HS-5 (cell line): ENCODE measurements at places on chromosomes 7 and 10.
A peak's percentile ranks its signal among the peaks of the same experiment; 100 is the strongest.

DNA sequence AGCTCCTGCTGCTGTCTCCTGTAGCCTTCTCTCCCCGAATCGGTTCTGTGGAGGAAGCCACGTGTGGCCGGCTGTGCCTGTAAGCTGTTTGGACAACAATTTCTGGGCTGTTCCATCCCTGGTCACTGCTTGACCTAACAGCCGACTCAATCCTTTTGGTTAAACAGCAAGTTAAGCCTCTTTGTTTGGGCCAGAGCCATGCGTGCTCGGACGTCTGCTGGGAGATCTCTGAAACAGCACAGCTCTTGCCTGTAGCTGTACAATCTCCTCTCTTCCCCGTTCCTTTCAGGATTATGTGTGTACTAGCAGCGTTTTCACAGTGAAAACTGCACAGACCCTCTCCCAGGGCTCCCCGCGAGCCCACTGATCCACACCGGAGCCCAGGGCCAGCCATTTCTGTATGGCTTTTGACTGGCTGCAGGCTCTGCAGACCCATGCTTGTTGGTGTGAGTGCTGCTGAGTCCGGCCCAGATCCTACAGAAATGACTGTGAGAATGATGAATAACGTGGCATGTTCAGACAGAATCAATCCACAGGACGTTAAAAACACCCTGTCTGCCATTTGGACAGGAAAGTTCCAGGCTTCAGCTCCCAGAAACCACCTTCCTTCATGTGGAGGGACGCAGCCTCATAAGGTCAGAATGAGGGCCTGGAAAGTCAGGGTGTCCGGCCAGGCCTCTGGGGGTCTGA lies 428.6 kb upstream of the ADARB2 start:
- no peak for DNase-seq

DNA sequence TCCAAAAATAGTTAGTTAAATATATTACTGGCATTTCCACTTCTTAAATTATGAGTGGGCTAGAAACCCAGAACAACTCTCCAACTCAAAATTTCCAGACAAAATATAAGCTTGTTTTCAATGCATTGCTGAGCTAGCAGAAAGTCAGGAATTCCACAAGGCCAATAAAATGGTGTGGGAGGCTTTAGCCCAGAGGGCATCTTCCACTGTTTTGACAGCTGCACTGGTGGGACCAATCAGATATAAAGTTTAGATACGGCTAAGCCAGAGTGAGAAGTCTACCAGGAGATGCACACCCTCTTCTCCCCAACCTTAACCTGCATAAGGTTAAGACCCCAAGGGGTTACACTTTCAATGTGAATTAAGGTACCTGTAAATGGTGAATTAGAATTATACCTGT lies 76.6 kb downstream of the AMPH start:
- DNase-seq: no peak

- no peak for DNase-seq
These were observed 230.4 kb downstream of the ACTR3B start for GRCh38 chr7:152989889-152990380.

GRCh38 chr10:69333205-69333604 lies 54.9 kb downstream of the HK1 start:
- no peak for DNase-seq

GRCh38 chr7:155843426-155844018 lies 31.3 kb upstream of the SHH start:
- DNase-seq: no peak

GRCh38 chr10:74967911-74968666 lies 141.7 kb downstream of the KAT6B start:
- no peak for DNase-seq

DNA sequence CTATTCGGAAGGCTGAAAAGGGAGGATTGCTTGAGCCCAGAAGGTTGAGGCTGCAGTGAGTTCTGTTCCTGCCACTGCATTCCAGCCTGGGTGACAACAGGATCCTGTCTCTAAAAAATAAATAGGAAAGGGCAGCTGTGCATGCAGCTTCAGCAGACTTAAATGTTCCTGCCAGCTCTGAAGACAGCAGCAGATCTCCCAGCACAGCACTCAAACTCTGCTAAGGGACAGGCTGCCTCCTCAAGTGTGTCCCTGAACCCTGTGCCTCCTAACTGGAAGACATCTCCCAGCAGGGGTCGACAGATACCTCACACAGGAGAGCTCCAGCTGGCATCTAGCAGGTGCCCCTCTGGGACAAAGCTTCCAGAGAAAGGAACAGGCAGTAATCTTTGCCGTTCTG lies 117.9 kb downstream of the CXCL12 start:
- DNase-seq: no peak

DNA sequence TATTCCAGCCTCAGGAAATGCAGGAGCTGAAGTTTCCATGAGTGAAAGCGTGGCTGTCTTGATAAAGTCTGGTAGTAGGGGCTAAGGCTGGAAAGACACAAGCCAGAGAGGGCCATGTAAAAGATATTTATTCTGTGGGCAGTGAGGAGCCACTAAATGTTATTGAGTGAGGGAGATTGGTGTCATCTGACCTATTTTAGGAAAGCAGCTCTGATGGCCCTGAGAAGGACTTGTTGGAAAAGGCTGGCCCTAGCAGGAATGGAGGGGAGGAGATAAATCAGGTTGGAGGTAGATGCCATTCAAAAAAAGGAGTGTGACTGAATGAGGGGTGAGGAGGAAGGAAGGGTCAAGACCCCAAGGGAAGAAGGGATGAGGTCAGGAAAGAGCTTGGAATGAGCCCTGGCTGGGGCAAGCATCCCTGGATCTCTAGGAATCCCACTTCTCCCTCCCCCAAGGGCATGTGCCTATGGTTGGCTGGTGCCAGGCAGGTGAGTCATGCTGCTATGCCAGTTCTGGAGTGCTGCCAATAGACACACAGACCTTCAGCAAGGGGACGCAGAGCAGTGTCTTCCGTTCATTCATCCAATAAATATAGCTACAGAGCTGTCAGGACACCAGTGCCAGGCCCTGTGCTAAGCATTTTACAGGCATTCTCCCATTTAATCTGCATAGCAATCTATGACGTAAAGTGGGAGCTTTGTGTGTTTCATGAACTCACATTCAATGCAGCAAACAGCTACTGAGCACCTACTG lies 2.0 kb downstream of the ANKRD2 start:
- DNase-seq: peak; percentile 75

- DNase-seq: no peak
These were observed 7.9 kb downstream of the RPA3 start for GRCh38 chr7:7710469-7710868.

- DNase-seq: no peak
These were observed 162.7 kb downstream of the CDCA7L start for GRCh38 chr7:21782996-21783395.

- no peak for DNase-seq
These were observed 80.7 kb downstream of the SLC37A3 start for GRCh38 chr7:140317597-140317996.

DNA sequence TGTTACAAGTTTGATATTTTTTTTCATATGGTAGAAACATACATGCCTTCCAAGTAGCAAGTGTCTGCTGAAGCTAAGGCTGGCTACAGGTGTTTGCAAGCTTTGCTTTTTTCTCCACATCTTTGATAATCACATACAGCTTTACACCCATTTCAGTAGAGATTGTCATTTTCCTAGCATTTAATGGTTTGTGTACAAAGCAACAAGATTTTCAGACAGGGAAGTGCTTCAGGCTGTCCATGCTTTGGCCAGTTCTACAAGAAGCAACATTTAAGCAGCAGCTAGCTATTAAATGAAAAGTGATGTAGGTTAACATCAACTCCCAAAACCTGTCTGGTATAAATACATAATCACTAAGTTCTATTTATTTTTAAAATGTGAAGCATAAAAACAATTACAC lies 2.3 kb downstream of the HDAC9 start:
- no peak for DNase-seq

GRCh38 chr7:105014693-105015389 lies 836 bp downstream of the KMT2E start:
- DNase-seq: no peak

DNA sequence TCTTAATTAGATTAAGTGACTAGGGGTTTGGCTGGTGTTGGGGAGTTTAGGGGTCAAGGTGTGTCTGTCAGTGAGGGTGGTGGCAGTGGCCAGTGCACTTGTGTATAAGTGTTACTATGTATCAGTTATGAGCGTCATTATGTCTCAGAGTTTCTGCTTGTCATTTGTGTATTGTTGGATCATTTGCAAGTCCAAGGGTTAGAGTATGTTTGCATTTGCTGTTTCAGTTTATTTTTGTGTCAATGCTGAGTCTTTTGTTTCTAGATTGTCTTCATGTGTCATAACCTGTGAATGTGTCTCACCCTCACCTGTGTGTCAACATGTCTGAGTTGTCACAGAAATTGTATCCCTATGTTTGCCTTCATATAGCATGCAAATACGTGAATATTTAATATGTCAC lies 97.5 kb upstream of the PAX2 start:
- DNase-seq: no peak

DNA sequence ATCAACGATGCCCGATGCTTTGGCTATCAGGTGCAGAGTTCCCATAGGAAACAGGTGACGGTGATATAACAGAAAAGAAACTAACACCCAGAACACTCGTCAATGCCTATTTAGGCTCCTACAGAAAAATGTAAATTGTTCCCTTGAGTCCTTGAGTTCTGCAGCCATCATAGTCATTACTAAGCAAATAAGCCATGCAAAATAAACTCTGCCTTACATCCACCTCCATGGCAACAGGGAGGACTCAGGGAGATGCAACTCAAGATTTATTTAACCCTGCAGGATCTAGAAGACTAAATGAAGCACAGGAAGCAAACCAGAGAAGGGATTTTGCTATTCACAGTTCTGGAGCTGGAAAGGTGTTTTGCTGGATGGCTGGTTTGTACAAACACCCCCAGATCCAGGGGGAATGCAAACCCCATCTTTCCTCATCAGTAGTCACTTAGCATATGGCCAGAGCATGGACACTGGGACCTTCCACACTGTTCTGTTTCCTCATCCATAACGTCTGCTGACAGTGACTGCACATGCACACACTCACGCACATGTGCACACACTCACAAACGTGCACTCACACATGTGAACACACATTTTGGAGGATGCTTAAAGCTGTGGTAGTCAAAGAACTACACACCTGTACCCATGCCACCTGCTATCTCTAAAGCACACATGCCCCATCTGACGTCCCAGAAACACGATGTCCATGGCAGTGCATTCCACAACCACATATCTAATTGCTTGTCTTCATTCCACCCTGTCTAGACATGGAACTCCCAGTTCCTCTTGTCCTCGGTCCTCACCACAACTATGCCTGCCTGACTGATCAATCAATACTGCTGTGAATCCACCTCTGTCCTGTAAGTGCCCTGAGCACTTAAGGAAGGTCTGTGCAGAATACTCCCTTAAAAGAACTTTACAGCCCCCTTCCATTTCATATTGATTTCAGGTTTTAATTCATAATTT lies 178.2 kb downstream of the COBL start:
- DNase-seq: no peak

DNA sequence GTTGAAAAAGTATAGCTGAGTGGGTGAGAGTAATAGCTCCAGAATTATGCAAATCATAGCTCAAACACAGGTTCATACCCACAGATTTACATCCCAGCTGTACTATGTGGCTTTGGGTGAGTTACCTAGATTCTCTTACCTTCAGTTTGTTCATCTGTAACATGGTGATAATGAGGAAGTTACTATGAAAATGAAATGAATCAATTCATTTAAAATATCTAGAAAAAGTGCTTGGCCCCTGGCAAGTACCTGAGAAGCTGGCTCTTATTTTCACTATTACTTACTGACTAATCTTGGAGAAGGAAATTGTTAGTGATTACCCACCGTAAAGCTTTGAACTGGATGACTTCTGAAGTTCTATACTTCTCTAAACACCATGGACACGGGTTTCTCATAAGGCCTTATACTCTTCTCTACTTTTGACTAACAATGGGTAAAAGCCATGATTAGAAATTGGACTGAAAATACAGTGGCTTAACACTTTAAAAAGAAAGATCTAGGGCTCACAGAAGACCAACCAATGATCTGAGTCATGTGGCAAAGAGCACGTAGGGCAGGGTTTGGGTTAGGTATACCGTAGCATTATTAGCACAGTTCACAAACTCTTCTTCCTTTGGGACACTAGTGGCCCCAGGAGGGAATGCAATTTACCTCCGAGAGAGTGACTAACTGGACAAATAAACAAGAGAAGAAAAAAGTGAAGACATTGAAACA lies 149.2 kb downstream of the PLPP4 start:
- DNase-seq: no peak

- no peak for DNase-seq
These were observed 39.6 kb downstream of the STAM start for GRCh38 chr10:17683541-17683940.

- DNase-seq: no peak
These were observed 99.9 kb upstream of the IKZF1 start for GRCh38 chr7:50204581-50204980.

GRCh38 chr10:19479854-19480253 lies 336.4 kb upstream of the PLXDC2 start:
- no peak for DNase-seq

DNA sequence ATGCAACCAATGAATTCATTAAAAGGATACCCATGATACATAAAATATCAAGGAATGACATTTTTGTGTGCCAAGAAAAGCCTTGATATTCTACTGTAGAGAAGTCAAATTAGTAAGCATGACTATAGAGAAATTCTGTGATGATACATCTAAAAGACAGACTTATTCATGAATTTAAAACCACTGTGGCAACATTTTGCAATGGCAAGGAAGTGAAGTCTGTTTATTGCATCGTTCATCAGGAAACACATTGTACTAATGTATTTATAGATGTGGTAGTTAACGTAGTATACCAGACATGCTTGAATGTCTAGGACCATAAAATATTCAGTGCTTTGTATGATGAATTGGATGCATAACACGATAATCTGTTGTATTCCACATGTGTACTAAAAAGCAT lies 9.3 kb upstream of the CLEC5A start:
- peak; percentile 49 for DNase-seq

DNA sequence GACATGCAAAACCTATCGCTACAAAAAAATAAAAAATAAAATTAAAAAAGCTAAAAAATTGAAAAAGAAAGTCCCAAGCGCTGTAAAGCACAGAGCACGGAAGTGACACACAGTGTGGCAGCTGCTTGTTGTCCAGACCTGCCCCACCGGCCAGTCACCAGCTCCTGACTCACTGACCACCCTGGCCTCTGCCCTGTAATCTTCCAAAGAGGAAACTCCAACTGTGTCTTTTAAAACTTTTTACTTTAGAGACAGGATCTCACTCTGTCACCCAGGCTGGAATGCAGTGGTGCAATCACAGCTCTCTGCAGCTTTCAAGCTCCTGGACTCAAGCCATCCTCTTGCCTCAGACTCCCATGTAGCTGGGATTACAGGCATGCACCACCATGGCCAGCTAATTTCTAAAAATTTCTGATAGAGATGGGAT lies 23.6 kb downstream of the GNA12 start:
- peak; percentile 97 for DNase-seq

- DNase-seq: no peak
These were observed 198.6 kb downstream of the TMEM178B start for GRCh38 chr7:141272417-141272816.

DNA sequence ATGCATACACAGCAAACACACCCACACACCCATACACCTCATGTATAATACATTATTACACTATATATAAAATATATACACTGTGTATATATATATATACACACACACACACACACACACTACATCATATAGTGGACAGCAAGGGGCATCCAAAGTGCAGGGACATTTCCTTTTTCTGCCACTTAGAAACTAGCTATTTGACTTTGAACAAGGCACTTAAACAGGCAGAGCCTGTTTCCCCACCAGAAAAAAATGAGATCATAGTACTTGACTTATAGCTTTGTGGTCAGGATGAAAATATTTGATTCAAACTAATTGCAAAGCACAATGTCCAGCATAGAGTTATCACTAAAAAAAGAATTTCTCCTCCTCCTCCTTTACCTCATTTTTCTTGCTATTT lies 254.3 kb upstream of the NPVF start:
- no peak for DNase-seq
